ENCODE measurements at places on chromosomes 6 and 20.

- no peak for DNase-seq
Measured at GRCh38 chr6:27531772-27532459, 59.0 kb upstream of the ZNF184 start.

DNA sequence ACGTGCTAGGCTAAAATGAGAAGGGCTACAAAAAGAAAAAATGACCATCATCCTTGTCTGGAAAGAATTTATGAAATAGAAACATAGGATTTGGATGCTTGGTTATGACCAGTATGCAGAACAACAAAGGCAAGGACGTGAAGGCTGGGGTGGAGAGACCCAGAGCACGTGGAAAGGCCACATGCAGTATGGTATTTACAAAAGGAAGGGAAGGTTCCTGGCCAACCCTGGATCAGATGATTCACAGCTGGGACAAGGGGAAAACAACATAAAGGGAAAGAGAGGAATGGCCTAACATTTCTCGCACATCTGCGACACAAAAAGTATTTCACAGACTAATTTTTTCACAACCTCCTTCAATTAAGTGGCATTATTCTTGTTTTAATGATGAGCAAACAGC is 8.2 kb downstream of the STX7 start:
- DNase-seq: no peak

- no peak for DNase-seq
Measured at GRCh38 chr6:37578104-37578503, 78.4 kb upstream of the CCDC167 start.

DNA sequence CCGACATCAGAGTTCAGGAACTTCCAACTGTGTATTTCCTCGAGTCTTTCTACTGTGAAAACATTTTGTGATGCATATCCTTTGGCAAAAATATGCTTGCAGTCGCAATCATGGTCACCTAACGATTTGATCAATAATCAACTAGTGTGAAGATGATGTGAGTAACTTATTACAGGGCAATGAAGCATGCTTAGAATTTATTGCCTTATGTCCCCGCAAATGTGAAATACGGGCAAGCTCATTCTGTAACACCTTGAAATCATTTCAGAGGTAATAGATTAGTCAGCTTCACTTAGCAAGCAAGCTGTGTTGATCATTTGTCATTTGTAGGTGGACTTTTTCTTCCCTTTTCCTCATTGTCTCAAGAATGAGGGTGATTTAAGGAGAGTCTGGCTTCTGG is 67.9 kb upstream of the DOK5 start:
- no peak for DNase-seq

GRCh38 chr6:136751522-136751956 is 40.7 kb downstream of the MAP3K5 start:
- DNase-seq: no peak

GRCh38 chr6:25360621-25361020 is 81.4 kb downstream of the CARMIL1 start:
- DNase-seq: no peak

DNA sequence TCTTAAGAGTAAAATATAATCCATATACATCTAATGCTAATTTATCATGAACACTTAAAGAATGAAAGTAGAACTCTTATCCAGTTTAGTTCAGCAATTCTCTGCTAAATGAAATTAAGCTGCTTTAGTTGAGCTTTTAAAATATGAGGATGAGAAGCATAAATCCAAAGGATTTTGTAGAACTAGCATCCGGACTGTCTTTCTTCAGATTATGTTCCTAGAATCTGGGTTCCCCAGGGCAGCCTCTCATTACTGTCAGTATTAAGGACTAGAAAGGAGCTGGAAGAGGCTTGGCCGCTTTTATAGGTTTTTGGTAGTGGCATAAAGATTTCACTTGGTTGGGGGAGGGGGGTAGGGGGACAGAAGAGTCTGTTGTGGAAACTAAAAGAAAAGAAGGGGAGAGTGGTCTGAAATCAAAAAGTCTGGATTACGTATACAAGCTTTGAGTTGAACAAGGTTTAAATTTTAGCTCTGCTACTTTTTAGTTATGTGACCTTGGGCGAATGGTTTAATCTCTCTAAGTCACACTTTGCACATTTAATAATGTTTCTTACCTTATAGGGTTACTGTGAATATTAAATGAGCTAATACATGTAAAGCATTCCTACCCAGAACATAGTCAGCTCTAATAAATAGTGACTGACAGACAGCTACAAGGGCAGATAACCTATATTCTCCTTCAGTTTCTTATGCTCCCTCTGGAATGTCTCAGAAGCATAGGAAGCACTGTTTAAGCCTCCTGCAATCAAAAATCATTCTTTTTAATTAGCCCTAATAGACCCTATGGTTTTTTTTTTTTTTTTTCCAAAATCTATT is 3.7 kb downstream of the SGK1 start:
- no peak for DNase-seq

DNA sequence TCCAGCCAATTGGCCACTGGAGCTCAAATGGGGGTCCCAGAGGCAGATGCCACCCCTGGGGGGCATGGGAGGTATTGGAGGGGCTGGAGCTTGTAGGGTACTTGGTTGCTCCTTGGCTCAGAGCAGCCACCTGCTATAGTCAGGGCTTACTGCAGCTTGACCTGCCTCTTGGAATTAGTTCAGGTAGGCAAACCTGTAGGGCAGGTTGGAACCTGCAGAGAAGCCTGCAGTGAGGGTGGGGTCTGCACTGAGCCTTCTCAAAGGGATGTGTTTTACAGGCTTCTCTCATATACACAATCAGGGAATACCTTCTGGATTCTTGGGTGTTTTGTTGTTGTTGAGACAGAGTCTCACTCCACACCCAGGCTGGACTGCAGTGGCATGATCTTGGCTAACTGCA is 94.2 kb upstream of the MYL9 start:
- DNase-seq: no peak

- DNase-seq: no peak
Measured at GRCh38 chr6:84553527-84553926, 210.9 kb downstream of the TBX18 start.

GRCh38 chr6:150543178-150543577 is 56.5 kb upstream of the PLEKHG1 start:
- no peak for DNase-seq

- DNase-seq: no peak
Measured at GRCh38 chr6:165895421-165896165, 232.6 kb upstream of the PDE10A start.

GRCh38 chr20:56414842-56415765 is 3.0 kb downstream of the CASS4 start:
- DNase-seq: peak; percentile 41

GRCh38 chr6:145885431-145885830 is 70.8 kb upstream of the FBXO30 start:
- no peak for DNase-seq

GRCh38 chr6:7112741-7113313 is 5.1 kb downstream of the RREB1 start:
- DNase-seq: peak; percentile 14

DNA sequence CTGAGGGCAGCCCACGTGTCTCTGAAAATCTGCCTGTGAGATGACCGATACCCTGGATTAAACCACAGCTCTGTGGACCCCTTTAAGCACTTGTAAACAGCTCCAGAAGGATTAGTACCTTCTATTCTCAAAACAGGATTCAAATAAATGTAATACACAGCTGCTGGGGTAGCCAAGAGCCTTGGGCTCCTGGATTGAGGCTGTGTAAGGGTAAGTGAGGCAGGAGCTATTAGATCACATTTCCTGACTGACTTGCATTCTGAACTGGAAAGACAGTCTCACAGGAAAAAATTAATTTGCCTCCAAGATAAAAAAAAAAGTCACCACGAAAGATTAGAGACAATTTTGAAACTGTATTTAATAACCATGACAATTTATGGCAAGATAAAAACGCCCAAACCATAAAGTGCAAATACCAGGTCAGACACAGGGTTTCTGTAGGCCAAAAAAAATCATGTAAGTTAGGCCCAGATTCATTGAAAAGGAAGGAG is 78.0 kb downstream of the TRMT11 start:
- DNase-seq: no peak

DNA sequence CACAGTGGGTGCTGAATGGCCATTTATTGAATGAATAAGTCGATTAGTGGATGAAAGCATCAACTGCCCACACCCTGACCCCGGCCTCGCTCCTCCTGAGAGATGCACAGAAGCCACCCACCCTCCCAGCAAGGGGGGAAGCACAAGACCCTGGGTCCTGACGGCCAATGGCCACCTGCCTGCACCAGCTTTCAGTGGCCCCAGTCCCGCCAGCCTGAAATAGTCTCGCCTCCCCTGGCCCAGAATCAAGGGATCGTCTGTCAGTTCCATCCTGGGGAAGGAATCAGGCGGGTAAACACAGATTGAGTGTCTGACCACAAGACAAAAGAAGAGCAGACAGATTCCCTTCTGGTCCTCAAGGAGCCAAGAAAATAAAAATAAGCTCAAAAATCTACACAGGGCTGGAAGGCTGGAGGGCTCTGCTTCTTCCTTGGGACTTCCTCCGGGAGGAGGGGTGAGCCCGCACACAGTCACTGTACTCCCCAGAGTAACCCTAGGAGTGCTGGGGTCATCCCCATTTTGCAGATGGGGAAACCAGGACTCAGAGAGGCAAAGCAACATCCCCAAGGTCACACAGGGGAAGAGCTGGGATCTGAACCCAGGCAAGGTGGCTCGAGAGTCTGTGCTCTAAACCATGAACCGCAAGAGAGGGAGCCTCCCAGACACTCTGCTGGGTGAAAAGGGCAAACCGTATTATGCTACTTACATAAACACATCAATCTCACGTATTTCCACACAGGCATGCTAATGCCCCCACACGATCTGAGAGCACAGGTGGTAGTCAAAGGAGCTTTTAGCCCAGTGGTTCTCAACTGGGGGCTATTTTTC is 7.8 kb downstream of the PREX1 start:
- no peak for DNase-seq

DNA sequence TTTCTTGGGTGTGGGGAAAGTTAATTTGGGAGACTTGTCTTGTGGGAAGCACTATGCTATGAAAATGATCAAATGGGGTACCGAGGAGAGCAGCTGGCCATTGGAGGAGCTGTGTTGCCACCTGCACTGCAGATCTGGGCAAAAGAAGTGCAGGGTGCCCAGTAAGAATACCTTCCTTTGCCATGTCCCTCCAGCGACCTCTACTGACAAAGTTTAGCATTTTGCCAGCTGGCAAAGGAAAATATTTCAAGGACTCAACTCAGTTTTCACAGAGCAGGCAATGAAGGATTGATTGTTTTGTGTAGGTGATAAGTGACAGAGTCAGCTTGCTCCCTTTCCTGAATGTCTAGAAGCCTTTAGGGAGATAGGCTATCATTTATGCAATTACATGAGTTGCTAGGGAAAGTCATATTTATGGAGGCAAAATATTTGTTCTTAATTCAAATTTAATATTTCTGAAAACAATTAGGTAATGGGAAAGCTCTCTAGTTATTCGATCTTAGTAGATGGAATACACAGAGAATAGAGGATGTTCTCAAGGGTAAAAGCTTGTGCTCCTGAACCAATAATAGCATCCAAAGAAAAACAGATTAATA is 118.4 kb downstream of the FARS2 start:
- DNase-seq: no peak

GRCh38 chr20:7723284-7723683 is 217.0 kb downstream of the HAO1 start:
- no peak for DNase-seq

Data from stimulated activated CD8-positive, alpha-beta memory T cell treated with anti-CD3 and anti-CD28 coated beads, Interleukin-12 subunit alpha, Interleukin-12 subunit beta, amount 100 ng/mL, for 1 hour (primary cell).